Vagina (tissue), 2 donors: ENCODE measurements at places on chromosomes 1 and 21. TPM values are rescaled to one million over a fixed set of nuclear protein-coding genes. Genes with fewer than 3 reads are reported as not detected.

- no peak overlapping the region for H3K4me3 ChIP-seq
- no peak for DNase-seq
- H3K36me3 ChIP-seq = no peaks in the 10 kb centered on the region
- H3K27ac ChIP-seq = no peak overlapping the region
Observed at GRCh38 chr1:176838276-176838995, 326.1 kb downstream of the ASTN1 start.

GRCh38 chr1:23290836-23291565 is 53.1 kb downstream of the HNRNPR start:
- no peak overlapping the region for H3K4me3 ChIP-seq
- H3K36me3 ChIP-seq = no peaks in the 10 kb centered on the region
- H3K27ac ChIP-seq = no peak overlapping the region
- H3K27me3 ChIP-seq = no peaks in the 10 kb centered on the region

GRCh38 chr1:179007233-179007632 is 18.5 kb upstream of the FAM20B start:
- H3K4me3 ChIP-seq = no peak overlapping the region
- no peak for DNase-seq
- H3K36me3 ChIP-seq = no peaks in the 10 kb centered on the region
- no peaks in the 10 kb centered on the region for H3K4me1 ChIP-seq

GRCh38 chr1:159429074-159429861 is 2.7 kb upstream of the OR10J4 start:
- H3K36me3 ChIP-seq = no peaks in the 10 kb centered on the region
- H3K4me1 ChIP-seq = no peaks in the 10 kb centered on the region
- no peak overlapping the region for H3K4me3 ChIP-seq
- H3K27ac ChIP-seq = no peak overlapping the region
- no peaks in the 10 kb centered on the region for H3K27me3 ChIP-seq

- H3K27me3 ChIP-seq = no peaks in the 10 kb centered on the region
- H3K36me3 ChIP-seq = no peaks in the 10 kb centered on the region
- no peak overlapping the region for H3K4me3 ChIP-seq
- no peak overlapping the region for H3K27ac ChIP-seq
Observed at GRCh38 chr1:231618609-231619256, 7.9 kb upstream of the DISC1 start.

GRCh38 chr1:40760984-40761383 is 22.6 kb upstream of the KCNQ4 start:
- no peak overlapping the region for H3K27ac ChIP-seq
- H3K4me3 ChIP-seq = no peak overlapping the region
- no peaks in the 10 kb centered on the region for H3K4me1 ChIP-seq
- DNase-seq = no peak
- peaks cover 75% of the 10 kb centered on the region for H3K36me3 ChIP-seq

DNA sequence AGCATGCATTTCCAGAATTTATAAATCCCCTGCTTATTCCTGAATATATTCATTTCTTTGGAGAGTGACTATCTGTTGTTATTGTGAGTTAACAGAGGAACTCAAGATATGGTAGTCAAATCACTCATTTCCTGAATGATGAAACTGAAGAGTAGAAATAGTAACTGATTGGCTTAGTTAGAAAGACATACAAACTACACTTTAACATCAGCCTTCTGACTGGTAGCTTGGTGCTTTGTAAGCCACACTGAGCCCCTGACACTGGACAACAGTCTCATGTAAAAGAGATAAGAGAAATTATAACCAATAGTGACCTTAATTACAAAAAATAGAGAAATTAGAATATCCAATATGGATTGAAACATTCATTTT is 4.8 kb downstream of the GBP7 start:
- H3K27ac ChIP-seq = no peak overlapping the region
- H3K4me1 ChIP-seq = no peaks in the 10 kb centered on the region
- no peak overlapping the region for H3K4me3 ChIP-seq
- H3K36me3 ChIP-seq = no peaks in the 10 kb centered on the region
- DNase-seq = no peak
- H3K27me3 ChIP-seq = no peaks in the 10 kb centered on the region

DNA sequence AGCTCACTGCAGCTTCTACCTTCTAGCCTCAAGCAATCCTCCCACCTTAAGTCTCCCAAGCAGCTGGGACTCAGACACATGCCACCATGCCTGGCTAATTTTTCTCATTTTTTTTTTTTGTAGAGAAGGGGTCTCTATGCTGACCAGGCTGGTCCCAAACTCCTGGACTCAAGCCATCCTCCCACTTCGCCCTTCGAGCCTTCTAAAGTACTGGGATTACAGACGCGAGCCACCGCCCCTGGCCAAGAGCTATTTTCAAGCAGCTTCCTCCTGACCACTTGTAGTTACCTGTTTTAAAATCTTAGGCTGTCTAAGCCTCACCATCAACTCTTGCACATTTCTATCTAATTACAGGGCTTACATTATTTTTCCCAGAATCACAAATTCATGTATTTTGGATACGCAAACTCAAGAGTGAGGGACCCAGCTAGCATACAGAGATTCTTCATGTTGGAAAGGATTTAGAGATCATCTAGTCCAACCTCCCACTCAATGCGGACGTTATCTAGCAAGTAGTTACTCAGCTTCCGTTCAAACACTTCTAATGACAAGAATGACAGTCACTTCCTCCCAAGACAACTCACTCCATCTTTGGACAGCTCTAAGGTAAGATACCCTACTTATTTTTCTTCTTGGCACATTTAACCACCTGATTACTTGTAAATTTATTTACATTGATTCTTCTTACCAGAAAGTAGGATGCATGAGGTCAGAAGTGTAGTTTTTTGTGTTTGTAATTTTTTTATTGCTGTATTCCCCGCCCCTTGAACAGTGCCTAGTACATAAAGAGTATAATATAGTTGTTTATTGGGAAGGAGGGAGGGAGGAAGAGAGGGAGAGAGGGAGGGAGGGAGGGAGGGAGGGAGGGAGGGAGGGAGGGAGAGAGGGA is 65.4 kb downstream of the LUZP1 start:
- H3K4me1 ChIP-seq = peaks cover 49% of the 10 kb centered on the region
- no peak overlapping the region for H3K4me3 ChIP-seq
- peak overlapping the region; percentile 34 for H3K27ac ChIP-seq
- H3K36me3 ChIP-seq = no peaks in the 10 kb centered on the region
- H3K27me3 ChIP-seq = no peaks in the 10 kb centered on the region

DNA sequence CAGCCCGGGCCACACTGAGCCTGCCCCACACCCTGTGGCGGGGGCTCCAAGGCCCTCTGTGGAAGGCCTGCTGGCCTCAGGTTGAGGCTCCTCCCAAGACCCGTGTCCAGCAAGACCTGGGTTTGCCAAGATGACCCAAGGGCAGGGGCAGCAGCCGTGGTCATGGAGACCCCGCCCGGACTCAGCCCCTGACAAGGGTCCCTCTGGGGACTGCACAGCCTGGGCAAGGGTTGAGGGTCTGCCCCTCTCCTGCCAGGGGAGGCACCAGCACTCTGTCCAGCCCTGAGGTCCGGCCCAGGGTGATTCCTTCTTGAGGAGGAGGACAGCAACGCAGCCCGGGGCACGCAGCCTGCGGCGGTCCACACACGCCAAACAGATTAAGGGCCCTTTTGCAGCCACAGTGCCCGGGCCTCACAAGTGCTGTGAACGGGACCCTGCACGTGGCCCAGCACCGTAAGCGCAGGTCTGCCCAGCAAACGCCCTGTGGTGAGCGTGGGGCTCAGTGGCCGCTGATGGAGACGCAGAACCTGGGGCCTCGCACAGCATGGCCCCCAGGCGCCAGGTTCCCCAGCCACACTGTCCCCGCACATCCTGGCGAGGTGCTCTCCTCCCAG is 3.4 kb downstream of the SPATC1L start:
- H3K27me3 ChIP-seq = no peaks in the 10 kb centered on the region
- peaks cover 22% of the 10 kb centered on the region for H3K4me1 ChIP-seq
- no peak overlapping the region for H3K27ac ChIP-seq
- no peak for DNase-seq
- H3K4me3 ChIP-seq = no peak overlapping the region

- no peak overlapping the region for H3K4me3 ChIP-seq
- H3K4me1 ChIP-seq = peaks cover 5% of the 10 kb centered on the region
- H3K27ac ChIP-seq = no peak overlapping the region
- DNase-seq = no peak
Observed at GRCh38 chr1:3510136-3510955, 55.9 kb downstream of the ARHGEF16 start.

- no peak for DNase-seq
- H3K27ac ChIP-seq = no peak overlapping the region
- no peaks in the 10 kb centered on the region for H3K4me1 ChIP-seq
- no peak overlapping the region for H3K4me3 ChIP-seq
Observed at GRCh38 chr21:40404396-40404800, 442.6 kb downstream of the DSCAM start.

DNA sequence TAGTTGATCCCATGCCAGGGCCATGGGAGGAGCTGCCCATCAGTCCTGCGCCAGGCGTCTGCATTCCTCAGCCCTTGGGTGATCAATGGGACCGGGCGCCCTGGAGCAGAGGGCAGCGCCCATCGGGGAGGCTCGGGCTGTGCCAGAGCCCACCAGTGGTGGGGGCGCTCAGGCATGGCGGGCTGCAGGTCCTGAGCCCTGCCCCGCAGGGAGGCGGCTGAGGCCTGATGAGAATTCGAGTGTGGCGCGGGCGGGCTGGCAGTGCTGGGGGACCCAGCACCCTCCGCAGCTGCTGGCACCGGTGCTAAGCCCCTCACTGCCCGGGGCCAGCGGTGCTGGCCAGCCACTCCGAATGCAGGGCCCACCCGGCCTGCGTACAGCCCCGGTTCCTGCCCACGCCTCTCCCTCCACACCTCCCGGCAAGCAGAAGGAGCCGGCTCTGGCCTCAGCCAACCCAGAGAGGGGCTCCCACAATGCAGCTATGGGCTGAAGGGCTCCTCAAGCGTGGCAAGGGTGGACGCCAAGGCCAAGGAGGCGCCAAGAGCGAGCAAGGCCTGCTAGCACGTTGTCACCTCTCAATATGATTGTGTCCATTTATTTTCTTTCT is 238.1 kb upstream of the OLFM3 start:
- no peaks in the 10 kb centered on the region for H3K36me3 ChIP-seq
- no peak overlapping the region for H3K4me3 ChIP-seq
- no peaks in the 10 kb centered on the region for H3K27me3 ChIP-seq
- no peak overlapping the region for H3K27ac ChIP-seq
- no peak for DNase-seq
- H3K4me1 ChIP-seq = no peaks in the 10 kb centered on the region

DNA sequence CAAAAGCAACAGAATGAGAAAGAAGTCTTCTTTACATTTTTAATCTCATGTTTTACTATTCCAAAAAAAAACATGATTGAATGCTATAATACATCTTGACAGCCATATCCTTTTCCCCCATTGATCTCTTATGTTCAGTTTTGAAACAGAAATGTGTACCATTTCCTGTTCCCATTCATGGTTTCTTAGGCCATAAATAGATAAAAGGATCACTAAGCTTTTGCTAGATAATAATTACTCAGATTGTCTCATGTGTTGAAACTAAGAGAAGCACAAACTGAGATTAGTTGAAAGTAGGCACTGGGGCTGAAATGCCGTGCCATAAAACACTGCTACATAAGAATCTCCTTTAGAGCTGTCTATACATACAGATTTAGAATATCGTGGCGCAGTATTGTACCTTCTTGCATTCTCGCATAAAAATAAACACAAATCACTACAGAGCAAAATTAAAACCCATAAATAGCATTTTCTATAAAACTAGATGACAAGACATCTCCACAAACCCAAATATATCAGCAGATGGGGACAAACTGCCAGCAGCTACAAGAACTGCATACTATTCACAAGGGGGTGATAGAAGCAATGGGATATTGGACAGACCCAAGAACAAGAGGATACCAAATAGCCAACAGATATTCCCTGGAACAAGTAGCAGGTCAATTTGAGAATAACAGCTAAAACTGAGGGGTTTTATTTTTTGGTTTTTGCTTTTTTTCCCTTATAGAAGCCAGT is 405.3 kb upstream of the PRMT6 start:
- H3K4me1 ChIP-seq = no peaks in the 10 kb centered on the region
- H3K27ac ChIP-seq = no peak overlapping the region
- H3K27me3 ChIP-seq = no peaks in the 10 kb centered on the region
- no peak for DNase-seq

AMIGO1 gene
- total RNA-seq = 6.4 TPM

DLGAP3 gene
- not detected for total RNA-seq

TMPRSS3 gene
- total RNA-seq = 0.25 TPM

SLC1A7 gene
- total RNA-seq = not detected
